Femur (tissue), 1 donor: ENCODE measurements at places on chromosomes 7 and 10.

- DNase-seq = no peak
Measured at GRCh38 chr7:108049962-108050361, 47.0 kb upstream of the LAMB1 start.

DNA sequence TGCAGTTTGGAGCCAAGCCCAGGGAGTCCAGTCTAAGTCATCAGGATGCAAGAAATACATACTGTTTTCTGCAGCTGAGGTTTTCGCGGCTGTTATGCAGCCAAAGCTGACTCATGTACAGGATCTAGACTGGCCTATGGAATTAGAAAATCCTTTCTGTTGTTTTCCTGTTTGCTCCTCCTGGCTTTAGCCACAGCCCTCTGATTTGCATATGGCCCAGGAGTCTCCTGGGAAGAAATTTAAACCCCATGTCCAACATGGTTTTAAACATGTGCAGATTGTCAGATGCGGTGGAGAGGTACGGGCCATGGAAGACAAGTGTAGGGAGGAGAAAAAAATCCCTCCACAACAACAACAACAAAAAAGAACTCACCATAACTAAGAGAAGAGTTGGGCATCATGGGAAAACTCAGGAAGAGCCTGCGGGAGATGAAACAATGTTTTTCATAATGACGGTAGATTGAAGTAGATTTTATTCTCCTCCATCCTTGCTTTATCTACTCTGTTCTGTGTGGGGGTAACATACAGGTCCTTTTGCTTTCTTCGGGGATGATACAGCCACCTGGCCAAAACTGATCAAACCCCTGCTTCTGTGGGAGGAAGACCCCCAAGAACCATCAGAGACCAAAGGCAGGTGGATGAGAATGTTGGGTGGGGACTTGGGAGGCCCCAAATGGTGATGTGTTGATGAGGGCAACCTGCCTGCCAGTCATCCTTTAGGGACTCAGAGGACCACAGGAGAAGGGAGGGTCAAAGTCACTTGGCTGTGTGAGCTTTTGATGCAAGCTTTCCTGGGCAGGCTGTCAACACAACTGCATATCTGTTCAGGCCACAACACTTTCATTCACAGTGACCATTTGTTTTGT is 29.8 kb upstream of the GNA12 start:
- DNase-seq = peak; percentile 51

DNA sequence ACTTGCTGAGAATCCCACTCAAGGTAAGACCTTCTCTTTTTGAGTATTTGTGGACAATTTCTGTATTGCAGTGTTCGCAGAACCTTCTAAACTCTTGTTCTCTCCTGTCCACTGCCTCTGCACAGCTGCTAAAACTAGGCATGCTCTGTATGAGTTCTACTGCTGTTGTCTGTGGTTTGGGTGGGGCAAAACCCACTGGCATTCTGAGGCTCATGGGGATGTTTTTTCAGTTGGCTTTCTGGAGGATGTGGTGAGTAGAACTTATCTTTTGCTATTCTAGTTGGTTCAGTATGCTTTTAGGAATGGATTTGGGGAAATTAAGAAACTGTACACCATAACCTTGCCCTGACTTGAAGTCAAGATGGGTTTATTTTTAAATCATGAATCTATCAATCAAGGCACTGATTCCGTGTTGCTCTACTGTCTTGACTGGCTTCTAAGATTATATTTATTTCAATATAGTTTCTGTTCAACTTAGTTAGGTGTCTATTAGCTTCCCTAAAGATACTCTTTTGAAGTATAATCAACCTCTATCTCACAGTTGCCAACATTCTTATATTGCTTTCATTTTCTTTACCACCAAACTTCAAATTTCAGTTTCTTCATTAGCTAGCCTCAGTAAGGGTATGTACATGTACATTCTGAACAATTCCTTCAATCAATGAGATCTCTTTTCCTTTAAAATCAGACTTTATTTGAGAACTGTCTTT is 25.0 kb upstream of the C1GALT1 start:
- peak; percentile 70 for DNase-seq

- no peak for DNase-seq
Measured at GRCh38 chr10:26869528-26869927, 8.8 kb upstream of the ABI1 start.

- no peak for DNase-seq
Measured at GRCh38 chr7:139471740-139472353, 11.6 kb downstream of the KLRG2 start.

DNA sequence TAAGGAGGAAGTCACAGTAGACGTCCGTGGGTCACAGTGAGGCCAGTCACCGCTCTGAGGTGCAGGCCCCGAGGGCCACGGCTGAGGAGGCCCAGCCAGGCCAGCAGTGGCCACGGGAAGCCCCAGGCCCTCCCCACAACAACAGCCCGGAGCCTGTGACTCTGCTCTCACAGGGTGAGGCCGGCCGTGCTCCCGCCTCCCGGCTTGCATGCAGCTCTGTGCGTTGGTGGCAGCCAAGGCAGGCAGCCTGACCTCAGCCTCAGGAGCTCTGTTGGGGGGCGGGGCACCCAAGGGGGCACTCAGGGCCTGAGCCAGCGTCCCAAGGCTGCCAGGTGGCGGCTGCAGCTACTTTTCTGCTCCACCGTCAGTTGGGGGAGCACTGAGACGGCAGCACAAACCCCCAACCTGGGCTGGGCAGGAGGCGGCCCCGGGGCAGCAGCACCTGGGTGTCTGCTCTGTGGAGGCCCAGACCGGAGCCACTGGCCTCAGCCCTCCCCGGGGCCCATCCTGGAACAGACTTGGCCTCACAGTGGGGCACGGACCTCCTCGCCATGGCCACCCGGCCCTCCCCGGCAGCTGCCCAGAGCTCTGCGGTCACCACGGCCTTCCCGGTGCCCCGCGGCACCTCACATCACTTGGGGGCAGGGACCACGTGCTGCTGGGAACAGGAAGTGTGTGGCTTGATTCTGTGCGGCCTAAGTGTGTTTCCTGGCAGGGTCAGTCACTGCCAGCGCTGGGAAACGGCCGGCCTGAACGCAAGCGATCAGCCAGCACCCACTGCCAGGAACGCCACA is 13.3 kb downstream of the CYP2W1 start:
- no peak for DNase-seq

GRCh38 chr7:151824373-151824933 is 52.5 kb downstream of the PRKAG2 start:
- DNase-seq = no peak

GRCh38 chr7:128284102-128284501 is 43.0 kb downstream of the LEP start:
- no peak for DNase-seq

DNA sequence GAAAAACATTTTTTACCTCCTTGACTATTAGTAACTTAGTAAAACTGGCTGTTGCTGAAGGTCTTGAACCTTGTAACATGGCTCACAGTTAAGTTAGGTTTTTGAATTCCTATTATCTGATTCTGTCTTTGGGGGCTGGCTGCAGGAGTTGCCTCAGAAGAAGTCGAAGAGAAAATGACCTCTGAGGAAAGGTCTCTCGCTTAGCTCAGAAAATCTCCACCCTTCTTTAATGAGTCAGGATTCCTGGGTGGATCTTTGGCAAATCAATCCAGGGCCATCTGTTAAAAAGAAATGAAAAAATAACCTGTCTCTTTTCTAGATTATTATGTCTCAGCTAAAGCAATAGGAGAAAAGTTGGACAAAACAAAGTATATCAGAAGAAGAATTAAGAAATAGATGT is 267.8 kb upstream of the SEMA3C start:
- DNase-seq = no peak

- DNase-seq = peak; percentile 62
Measured at GRCh38 chr7:69599286-69599954, 1.1 kb downstream of the AUTS2 start.

- DNase-seq = peak; percentile 74
Measured at GRCh38 chr7:2195400-2196246, 37.1 kb downstream of the MAD1L1 start.

DNA sequence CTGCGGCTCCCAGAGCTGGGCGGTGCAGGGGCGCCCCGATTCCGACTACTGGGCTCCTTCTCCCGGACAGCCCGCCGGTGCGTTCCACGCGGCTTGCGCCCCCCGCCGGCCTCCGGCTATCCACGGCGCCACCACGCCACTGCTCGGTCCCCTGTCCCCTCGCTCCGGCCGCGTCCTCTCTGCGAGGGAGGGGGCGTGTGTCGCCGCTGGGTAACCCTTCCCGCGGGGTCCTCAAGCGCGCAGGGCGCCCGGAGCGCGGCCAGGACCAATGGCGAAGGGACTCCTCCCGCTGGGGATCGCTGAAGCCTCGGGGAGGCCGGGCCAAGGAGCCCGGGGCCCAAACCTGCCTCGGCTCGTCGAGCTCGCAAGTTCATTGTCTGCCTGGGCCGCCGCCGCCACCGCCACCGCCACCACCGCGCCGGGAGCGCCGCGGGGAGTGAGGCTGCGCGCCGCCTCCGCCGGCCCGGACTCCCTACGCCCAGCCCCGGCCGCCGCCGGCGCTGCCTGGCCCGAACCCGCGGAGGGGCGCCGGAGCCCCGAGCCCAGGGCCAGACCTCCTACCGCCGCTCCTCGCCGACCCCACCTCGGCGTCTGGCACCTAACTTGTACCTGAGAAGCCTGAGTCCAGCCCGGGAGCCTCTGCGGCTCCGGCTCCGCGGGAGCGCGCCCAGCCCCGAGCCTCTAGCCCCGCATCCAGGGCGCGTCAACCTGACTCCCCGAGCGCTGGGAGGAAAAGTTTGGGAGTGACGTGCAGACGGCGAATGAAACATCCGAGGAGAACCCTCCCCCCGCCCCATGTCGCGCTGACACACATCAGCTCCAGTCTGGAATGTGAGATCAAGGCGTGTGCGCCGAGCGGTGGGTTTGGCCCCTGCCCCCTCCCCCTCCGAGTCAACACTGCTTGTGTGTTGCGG is at the start of gene CHST15:
Gene CHST15, minus strand, starts transcription at position 739 of the 914 bp plus-strand sequence. CDS start 47,386 bp downstream, outside the sequence.
- peak; percentile 78 for DNase-seq

- no peak for DNase-seq
Measured at GRCh38 chr7:102436118-102436517, 2.7 kb downstream of the ORAI2 start.

DNA sequence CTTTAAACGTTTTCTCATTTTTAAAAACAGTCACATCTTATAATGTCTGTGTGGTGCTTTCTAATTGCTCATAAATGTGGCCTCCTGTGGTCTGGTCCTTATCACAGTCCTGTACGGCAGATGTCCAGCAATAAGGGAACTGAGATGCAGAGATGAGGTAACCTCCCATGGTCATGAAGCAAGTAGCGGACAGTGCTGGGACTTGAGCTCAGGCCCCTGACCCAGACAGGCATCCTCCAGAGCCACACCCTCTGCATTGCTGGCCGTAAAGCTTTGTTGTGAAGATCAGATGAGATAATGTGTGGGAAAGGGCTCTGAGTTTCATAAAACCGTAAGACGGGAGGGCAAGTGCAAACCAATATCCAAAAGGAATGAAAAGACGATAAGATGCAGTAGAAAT is 48.2 kb downstream of the DYNC2I1 start:
- DNase-seq = no peak

DNA sequence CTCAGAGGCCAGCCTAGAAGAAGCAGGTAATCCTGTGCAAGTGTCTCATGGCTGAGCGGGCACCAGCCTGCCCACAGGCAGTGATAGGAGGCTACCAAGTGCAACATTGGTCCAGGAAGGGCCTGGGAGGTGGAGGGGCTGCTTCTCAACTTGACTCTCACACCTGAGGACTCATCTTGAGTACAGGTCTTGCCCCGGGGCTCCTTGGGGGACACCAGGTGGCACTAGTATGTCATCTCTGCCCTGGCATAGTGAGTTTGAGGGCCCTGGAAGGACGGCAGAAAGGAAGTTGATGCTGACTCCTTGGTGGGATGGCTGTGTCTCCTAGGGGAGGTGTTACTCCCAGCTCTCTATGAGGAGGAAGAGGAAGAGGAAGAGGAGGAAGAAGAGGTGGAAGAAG is 2.3 kb downstream of the CCDC136 start:
- DNase-seq = no peak

GRCh38 chr10:104766341-104766740 is 125.3 kb downstream of the SORCS3 start:
- DNase-seq = no peak

- DNase-seq = no peak
Measured at GRCh38 chr10:4243651-4244050, 458.6 kb upstream of the KLF6 start.

GRCh38 chr10:86343761-86344160 is 22.8 kb downstream of the GRID1 start:
- no peak for DNase-seq

DNA sequence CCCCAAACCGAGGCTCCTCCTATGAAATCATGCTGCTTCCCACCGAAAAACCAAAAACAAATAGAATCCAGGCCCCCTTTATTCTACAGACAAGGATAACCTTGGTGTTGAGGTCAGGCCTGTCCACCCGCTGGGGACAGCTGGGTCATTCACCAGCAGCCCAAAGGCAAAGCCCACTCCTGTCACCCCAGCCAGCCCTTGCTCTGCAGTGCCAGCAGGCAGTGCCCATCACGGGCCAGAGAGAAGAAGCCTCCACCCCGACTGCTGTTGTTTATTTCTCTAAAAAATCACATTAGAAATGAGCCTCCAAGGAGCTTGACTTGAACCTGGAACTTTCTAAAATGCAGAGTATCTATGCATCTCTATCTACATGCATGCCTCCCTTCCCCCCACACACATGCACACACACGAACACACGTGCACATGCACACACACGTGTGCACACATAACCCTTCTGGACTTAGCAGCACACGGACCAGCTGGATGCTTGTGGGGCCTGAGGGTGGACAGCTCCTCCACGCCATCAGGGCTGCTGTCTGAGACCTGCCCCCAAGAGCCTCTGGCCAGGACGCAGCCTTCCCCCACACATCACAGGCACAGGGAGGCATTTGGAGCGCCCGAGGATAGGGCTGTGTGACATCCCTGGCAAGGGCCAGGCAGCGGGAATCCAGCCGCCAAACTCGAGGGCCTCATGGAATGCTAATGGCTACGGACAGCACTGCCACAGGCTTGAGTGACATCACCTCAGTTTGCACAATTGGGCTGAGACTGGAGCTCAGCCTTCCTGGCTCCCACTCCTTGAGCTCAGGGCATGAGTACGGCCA is 22.8 kb downstream of the PRKAG2 start:
- DNase-seq = no peak

- DNase-seq = no peak
Measured at GRCh38 chr10:71289421-71290130, 29.5 kb upstream of the SLC29A3 start.

GRCh38 chr7:140036224-140036962 is 26.4 kb downstream of the PARP12 start:
- DNase-seq = no peak
